ENCODE measurements at places on chromosomes 16 and 17.

DNA sequence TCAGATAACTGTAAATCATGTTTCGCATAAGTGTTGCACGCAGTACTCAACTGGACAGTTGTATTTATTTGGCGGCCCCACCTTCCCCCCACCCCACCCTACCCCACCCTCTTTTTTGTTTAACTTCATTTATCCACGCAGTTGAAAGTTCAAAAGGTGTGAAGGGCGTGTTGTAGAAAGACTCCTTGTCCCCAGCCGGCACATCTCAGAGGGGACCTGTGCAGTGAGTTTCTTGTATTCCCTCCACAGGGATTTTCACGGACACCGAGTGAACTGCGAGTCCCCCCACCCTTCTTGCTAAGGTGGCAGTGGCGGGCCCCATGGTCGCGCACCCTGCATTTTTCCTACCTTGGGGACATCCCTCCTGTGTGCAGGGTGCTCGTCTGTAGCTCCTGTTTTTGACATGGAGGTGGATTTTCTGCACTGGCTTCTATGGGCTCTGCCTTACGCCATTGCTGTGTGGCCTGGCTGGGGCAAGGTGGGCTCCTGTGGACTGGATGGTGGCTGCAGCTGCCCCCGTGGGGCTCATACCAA lies 36.2 kb downstream of the ADCY7 start:
- no peak for DNase-seq

GRCh38 chr16:74261068-74261467 lies 35.5 kb upstream of the PSMD7 start:
- DNase-seq: no peak

DNA sequence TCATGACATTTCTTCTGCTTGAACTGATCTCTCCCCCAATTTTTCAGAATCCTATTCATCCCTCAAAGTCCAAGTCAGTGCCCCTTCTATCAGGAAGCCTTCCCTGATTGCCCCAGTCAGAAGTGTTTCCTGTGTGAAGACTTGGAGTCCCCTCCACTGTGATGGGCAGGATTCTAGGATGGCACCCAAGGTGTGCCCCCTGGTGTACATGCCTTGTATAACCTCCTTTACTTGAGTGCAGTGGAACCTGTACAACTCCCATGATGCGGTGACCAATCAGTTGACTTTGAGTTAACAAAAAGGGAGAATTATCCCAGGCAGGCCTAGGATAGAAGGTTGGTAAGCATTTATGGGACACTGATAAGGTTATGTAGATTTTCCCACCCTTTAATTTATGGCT lies 23.4 kb downstream of the MYH13 start:
- no peak for DNase-seq

- DNase-seq: no peak
Measured at GRCh38 chr17:41415833-41416335, 8.5 kb downstream of the KRT37 start.

DNA sequence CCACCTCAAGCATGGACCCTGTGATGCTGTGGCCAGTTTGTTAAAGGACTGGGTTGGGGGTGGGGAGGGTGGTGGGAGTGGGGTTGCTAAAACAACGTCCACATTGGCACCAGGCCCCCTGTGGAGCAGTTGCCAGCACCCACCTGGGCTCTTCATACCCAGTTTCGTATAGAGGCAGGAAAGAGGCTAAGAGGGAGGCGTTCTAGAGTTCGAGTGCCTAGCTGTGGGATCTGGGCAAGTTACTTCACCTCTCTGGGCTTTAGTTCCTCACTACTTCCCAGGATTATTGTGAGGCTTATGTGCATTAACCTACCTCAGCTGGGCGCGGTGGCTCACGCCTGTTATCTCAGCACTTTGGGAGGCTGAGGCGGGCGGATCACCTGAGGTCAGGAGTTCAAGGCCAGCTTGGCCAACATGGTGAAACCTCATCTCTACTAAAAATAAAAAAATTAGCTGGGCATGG lies 1.4 kb downstream of the MFAP4 start:
- DNase-seq: no peak

- DNase-seq: no peak
Measured at GRCh38 chr16:27801289-27801945, 251.5 kb downstream of the KATNIP start.

GRCh38 chr17:3798273-3799180 lies 2.5 kb downstream of the ITGAE start:
- DNase-seq: no peak

DNA sequence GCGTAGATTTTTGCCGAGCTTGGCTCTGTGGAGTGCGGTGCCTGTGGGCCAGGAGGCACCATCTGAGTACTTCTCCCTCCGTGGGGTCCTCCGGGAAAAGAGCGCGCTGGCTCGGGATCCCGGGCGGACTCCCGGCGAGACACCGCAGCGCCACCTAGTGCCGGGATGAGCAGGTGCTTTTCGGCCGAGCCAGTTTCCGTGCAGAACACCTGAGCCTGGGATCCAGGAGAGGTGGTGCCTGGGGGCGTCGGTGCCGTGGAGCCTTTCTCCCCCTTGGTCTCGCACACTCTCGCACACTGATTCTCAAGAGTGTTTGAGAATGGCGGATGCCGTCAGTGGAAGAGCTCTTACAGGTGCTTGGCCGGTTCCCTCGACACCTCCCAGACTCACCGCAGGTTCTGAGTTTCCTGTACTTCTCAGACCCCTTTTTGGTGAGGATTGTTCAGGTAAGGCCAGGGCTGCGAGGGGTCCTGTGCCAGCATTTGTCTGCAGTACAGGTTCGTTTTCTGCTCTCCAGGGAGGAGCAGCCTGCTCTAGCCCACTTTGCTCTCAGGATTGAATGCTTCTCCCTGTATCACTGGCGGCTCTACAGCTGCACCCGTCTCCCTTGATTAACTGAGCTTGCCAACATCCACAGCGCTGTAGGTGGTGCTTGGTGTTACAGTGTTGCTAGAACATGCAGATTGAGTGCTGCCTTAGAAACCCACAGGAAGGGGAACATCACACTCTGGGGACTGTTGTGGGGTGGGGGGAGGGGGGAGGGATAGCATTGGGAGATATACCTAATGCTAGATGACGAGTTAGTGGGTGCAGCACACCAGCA lies 23.3 kb downstream of the TBCD start:
- no peak for DNase-seq

DNA sequence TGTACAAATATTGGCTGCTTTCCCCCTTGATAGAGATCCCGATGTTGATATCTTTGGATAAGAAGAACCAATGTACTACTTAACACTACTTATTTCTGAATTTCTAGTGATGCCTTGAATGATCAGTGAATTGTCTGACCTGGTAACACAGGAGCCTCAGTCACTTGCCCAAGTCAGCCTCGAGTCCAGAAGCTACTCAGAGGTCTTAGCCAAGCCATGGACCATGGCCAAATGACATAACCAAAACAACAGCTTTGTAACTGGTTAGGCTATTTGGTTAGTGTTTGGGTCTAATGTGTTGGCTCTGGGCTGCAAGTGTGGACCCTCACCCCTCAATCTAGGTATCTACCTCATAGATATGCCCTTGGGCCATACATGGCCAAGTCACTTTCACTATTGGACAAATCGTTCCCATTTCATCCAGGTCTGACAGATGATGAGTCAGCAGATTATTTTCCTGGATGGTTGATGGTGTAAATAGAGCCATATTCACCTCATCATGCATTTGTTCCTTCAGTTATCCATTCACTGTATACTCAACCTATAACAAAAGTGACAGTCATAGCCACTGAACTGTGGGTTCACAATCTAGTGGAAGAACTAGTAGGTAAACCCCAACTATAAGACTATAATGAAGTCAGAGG lies 3.5 kb downstream of the RBFOX1 start:
- no peak for DNase-seq

DNA sequence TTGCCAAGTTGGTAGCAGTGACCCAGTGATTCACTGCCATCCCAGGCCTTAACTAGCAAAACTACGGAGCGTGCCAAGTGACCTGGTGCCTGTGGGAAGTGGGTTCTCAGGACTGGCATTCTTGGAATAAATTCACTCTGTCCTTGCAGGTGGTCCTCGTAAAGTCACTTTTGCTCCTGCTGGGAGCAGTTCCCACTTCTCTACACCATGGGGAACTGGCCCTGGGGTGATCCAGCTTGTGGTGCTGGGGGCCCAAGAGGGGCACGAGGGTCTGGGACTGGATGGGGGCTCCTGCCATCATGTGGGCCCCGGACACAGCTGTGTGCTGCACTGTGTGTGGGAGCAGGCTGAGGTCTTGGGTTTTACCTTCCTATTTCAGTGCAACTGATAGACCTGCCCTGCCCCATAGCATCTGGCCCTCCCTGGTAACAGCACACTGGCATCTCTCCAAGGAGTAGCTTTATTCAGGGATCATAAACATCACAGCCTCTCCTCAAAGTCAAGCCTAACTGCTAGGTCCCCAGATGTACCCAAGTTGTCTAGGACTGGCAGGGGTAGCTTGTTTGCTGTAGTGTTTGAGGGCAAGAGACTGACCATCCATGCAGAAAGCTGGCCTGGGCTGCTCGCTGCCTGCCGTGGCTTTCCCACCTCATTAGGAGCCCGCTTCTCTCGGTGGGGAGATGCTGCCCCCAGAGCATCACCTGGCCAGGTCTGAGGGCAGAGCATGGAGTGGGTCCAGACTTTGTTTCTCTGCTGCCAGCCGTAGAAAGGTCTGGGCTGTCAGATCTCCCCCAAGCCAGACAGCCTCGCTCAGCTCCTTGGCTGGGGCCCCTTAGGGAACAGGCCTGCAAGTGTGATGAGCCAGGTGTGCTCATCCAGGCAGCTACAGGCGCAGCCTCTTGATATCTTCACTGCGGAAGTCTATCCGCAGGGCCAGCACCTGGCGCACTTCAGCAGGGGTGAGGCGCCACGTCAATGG lies 26.0 kb downstream of the FCSK start:
- DNase-seq: no peak

DNA sequence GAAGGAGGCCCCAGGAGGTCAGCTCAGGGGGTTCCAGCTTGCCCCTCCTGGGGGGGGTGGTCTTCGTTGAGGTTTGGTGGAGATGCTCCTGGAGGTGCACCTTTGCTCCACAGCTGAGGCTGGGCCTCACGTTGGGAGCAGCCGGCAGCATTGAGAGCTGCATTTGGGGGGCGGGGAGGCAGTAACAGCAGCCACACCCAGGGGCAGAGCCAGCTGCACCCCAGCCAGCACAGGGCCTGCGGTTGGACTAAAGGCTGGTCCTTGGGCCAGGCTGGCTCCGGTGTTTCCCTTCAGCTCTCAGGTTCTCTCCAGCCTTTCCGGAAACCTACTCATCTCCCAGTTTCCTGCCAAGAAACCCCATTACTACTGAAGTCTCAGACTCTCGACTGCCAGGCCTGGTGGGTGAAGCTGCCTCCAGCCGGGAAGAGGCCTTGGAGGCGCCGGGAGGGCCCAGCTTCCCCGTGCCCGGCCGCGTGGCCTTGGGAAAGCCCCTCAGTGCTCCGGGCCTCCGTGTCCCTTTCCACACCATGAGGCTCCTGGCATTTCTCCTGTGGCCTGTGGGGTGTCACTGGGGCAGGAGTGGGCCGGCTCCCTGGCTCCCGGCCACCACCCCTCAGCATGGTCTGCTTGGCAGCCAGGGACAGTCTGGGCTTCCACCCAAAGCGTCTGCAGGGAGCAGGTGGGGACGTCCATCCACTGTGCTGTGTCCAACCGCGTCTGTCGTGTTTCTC lies 14.0 kb upstream of the BAIAP2 start:
- no peak for DNase-seq

- no peak for DNase-seq
Measured at GRCh38 chr16:67736858-67737257, 17.7 kb upstream of the GFOD2 start.

- no peak for DNase-seq
Measured at GRCh38 chr16:83046664-83047063, 419.9 kb downstream of the CDH13 start.

GRCh38 chr17:77880711-77881450 lies 77.6 kb upstream of the TNRC6C start:
- no peak for DNase-seq

DNA sequence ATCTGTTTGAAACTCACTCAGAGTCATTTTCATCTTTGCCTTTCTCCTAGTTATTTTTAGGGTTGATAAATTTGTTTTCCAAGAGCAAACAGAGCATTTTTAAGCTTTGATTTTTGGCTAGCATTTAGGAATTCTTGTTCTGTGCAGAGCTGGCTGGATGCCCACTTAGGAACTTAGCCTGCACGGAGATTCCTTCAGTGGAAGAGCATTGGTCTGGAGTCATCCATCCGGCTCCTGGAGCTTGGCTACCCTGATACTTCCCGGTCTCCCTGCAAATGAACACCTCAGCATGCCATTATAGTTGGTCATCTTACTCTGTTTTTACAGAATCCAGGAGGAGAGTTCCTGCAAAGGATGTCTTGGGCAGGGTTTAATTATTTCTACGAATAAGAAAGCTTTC lies 57.1 kb downstream of the SPECC1 start:
- DNase-seq: peak; percentile 16

DNA sequence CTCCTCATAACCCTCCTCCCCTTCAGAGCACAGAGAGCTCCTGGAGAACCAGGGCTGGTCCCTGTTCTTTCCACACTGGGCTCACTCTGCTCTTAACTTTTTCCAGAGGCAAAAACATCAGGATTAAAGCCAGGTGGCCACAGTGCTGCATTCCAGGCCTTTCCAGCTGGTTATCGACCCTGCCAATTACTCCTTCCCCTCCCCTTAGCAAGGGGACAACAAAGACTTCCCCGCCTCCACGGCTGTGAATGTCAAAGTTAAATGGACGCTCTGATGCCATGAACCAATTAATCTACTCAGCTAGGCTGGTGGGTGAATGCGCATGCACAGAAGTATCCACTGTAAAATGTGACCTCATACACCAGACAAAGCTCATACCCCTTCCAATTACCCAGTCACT lies 23.1 kb downstream of the ACLY start:
- DNase-seq: no peak

DNA sequence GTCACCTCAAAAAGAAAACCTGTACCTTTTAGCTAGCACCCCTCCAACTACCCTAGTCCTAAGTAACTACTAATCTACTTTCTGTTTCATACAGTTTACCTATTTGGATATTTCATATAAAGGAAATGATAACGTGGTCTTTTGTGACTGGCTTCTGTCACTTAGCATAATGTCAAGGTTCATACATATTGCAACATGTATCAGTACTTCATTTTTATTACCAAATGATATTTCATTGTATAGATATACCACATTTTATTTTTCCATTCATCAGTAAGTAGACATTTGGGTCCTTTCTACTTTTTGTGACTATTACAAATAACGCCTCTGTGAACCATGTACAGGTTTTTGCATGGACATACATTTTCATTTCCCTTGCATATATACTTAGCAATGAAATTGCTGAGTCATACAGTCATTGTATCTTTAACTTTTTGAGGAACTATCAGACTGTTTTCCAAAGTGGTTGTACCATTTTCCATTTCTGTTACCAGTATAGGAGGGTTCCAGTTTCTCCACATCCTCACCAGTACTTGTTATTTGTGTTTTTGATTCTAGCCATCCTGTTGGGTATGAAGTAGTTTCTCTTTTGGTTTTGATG lies 23.7 kb downstream of the MOSMO start:
- no peak for DNase-seq

GRCh38 chr16:4511441-4512082 lies 27.0 kb downstream of the CDIP1 start:
- no peak for DNase-seq

DNA sequence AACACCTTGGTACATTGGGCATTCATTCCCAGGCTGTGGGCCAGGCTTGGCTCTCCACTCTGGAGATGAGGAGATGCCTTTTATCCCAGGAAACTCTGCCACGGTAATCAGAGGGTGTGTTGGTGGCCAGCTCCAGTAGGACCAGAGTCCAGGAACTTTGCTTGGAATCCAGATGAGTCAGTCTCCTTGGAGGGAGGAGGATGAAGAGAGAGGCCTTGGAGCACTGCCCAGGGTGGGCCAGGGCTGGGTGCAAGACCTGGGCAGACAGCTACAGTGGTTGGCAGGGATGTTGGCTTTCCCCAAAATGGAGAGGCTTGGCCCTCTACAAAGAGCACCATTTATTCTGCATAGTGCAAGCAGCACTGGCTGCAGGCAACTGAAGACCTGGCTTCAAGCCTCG lies 209.0 kb downstream of the RGS9 start:
- DNase-seq: no peak

- no peak for DNase-seq
Measured at GRCh38 chr16:10935226-10935915, 6.9 kb downstream of the DEXI start.

All from HFF-Myc (cell line).